T-helper 2 cell (primary cell): ENCODE measurements at places on chromosomes 6 and 20.

DNA sequence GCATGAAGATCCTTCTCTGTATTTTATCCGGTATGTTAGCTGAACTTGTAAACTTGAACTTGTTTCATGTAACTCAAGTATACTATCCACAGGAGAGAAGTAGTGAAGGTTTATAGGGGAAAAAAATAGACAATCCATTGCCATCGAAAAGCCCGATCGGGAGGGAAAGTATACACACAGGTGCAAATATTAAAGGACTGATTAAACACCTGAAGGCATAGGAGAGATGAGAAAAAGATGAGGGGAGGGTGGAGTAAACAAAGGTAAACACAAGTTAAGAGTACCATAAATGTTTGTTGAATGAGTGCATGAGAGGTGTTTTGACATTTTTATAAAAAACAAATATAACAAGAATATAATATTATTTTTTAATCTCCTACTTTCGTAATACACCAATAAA lies 64.3 kb upstream of the CITED2 start:
- DNase-seq = no peak

DNA sequence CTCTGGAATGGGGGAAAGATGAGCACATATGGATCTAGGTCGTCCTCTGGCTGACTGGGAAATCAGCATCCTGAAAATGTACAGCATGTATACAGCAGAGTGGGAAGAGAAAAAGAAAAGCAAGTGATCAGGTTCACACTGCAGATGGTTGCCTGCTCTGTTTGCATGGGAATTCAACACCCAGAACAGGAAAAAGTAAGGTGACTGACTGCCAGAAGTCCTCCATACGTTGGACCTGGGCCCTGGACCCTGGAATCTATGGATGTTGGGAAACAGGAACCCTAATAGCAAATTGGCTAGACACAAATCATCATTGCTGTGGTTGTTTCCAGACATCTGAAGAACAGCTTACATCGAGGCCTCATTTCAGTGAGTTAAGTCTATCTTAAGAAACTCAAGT lies 30.3 kb upstream of the TNFAIP3 start:
- no peak for DNase-seq

DNA sequence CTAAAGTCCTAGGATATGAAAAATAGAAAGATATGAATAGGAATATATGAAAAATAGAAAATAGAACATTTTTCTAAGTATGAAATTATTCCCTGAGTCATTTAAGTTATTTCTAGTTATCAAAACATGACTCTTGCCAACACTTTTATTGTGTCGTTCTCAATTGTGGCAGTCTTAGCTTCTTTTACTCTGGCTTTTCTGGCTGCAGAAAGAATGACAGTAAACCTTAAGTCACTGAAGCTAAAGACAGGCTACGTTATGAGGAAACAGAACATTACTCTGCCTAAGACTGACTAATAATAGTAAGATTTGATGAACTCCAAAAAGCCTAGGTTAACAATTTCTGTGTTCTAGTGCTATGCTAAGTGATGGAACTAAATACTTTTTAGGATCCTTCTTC lies 74.6 kb downstream of the AIG1 start:
- DNase-seq = no peak

- no peak for DNase-seq
Observed at GRCh38 chr6:36844232-36845170, 5.3 kb upstream of the CPNE5 start.
